CD8-positive, alpha-beta memory T cell (primary cell): ENCODE measurements at places on chromosomes 6 and 20.

GRCh38 chr20:2696646-2697045 is 4.1 kb downstream of the EBF4 start:
- no peak overlapping the region for H3K4me3 ChIP-seq
- H3K4me1 ChIP-seq = peaks cover 5% of the 10 kb centered on the region
- H3K36me3 ChIP-seq = no peaks in the 10 kb centered on the region

- no peak overlapping the region for H3K4me3 ChIP-seq
- H3K36me3 ChIP-seq = no peaks in the 10 kb centered on the region
These were observed 2.3 kb upstream of the TUBB1 start for GRCh38 chr20:59016795-59017492.

- no peak overlapping the region for H3K4me3 ChIP-seq
- no peaks in the 10 kb centered on the region for H3K4me1 ChIP-seq
- no peaks in the 10 kb centered on the region for H3K27me3 ChIP-seq
- no peak overlapping the region for H3K27ac ChIP-seq
- DNase-seq = no peak
These were observed 249.0 kb upstream of the OPRM1 start for GRCh38 chr6:153790048-153790447.

DNA sequence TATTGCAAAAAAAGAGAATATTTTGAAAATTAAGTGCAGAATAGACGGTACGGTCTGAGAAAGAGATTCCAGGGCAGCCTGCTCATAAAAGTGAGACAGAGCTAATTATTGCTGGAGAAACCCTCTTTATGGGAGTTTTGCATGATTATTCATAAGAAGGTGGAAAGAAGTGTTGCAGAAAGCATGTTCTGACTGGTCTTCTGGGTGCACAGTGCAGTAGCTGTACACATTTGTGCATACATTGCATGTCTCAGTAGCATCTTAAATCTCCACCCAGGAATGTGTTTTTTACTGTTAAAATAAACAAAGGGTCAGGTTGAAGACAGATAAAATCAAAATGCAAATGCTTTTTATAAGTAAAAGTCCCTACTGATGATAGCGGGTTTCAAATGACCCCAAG is 1813.6 kb upstream of the DEFB115 start:
- no peak overlapping the region for H3K27ac ChIP-seq
- no peaks in the 10 kb centered on the region for H3K36me3 ChIP-seq
- H3K27me3 ChIP-seq = no peaks in the 10 kb centered on the region
- H3K4me3 ChIP-seq = no peak overlapping the region
- DNase-seq = no peak

DNA sequence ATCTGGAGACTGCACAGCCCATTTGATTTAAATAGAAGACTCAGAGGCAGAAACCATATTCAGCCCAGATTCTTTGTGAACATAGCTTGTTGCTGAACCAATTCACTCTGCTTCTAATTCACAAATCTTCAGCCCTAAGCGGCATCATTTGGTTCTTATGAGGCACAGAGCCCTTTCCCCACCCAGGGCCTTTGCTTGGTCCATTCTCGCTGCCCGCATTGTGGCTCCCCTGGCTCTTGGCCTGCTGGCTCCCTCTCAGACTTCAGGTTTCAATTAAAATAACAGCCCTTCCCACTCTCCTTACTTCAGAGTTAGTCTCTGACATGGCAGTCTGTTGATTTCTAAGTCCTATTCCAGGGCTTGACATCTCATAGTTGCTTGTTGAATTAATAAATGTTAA is 9.4 kb upstream of the TMEM14A start:
- H3K4me3 ChIP-seq = no peak overlapping the region
- peaks cover 4% of the 10 kb centered on the region for H3K4me1 ChIP-seq
- no peaks in the 10 kb centered on the region for H3K27me3 ChIP-seq
- DNase-seq = no peak

- H3K4me1 ChIP-seq = no peaks in the 10 kb centered on the region
- no peak for DNase-seq
- no peaks in the 10 kb centered on the region for H3K36me3 ChIP-seq
These were observed 105.9 kb upstream of the ENPP5 start for GRCh38 chr6:46276576-46277142.

DNA sequence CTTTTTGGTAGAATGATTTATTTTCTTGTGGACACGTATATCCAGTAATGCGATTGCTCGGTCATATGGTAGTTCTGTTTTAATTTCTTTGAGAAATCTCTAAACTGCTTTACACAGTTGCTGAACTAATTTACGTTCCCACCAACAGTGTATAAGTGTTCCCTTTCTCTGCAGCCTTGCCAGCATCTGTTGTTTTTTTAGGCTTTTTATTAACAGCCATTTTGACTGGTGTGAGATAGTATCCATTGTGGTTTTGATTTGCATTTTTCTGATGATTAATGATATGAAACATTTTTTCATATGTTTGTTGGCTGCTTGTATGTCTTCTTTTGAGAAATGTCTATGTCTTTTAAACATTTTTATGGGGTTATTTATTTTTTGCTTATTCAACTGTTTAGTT is 196.7 kb downstream of the MOXD1 start:
- H3K4me1 ChIP-seq = no peaks in the 10 kb centered on the region
- no peak overlapping the region for H3K27ac ChIP-seq
- H3K4me3 ChIP-seq = no peak overlapping the region
- no peaks in the 10 kb centered on the region for H3K27me3 ChIP-seq
- no peaks in the 10 kb centered on the region for H3K36me3 ChIP-seq

- no peaks in the 10 kb centered on the region for H3K27me3 ChIP-seq
- H3K27ac ChIP-seq = no peak overlapping the region
- H3K36me3 ChIP-seq = no peaks in the 10 kb centered on the region
These were observed 144.9 kb downstream of the WDR27 start for GRCh38 chr6:169556758-169557548.

DNA sequence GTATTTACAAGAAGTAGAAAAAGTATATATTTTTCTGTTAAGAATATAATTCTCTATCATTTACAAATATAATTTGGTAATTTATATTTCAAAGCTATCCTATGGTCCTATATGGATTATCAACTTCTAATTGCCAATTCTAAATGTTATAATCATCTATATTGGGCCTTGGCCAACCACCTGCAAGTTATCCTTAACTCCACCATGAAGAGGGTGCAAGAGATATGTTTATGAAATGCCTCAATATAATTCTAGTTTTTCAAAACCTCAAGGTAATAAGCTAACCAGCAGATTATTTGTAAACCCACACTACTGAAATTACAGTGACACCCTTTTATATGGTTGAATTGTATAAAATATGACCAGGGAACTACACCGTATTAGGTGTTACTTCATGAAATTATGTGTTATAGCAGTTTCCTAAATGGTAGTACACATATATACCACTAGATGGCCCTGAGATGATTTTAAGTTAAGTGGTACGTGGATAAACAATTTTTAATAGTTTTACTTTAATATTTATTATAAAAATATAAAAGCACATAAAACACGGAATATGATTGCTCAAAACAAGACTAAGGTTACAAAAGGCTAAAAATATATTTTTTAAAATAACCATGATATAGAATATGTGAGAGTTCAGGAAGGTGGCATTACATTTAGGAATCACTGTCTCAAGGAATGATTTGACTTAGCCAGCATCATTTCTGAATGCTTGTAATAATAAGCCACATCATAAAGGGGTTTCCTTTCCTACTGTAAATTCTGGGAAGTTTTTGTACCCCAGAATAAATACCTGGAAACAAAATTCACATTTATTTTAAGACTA is 9.8 kb upstream of the PNISR start:
- peaks cover 5% of the 10 kb centered on the region for H3K36me3 ChIP-seq
- H3K4me1 ChIP-seq = no peaks in the 10 kb centered on the region
- H3K4me3 ChIP-seq = no peak overlapping the region
- H3K27ac ChIP-seq = no peak overlapping the region

DNA sequence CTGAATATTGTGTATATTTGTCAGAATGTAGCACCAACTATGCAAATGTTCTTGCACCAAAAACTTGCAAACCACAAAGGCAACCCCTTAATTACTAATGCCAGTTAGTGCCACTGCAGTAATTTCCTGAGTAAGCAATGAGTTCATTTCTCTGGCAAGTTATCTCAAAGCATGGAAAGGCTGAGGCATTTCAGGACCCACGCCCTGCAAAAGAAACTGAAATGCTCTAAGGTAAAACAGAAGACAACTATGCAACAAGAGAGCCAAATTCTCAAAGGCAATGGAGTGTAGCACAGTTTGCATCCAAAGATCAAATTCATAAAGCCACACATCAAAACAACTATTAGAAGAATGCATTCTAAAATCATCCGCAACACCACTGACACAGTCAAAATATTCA is 994.4 kb downstream of the EYS start:
- H3K4me1 ChIP-seq = no peaks in the 10 kb centered on the region
- H3K27ac ChIP-seq = no peak overlapping the region
- no peaks in the 10 kb centered on the region for H3K27me3 ChIP-seq
- no peaks in the 10 kb centered on the region for H3K36me3 ChIP-seq

DNA sequence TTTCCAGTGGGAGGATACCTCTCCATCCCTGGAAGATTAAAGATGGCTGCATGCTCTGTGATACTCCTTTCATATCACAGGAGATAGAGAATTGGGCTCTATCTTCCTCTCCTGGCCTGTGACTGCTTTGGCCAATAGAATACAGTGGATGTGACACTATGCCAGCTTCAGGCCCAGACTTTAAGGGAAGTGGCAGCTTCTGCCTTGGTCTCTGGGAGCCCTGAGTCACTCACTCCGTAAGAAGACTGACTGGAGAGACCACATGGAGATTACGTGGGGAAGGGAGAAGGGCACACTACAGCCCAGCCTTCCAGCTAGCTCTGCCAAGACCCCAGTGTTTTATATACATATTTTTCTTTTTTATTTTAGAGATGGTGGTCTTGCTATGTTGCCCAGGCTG is 10.4 kb upstream of the MMP9 start:
- H3K27ac ChIP-seq = no peak overlapping the region
- H3K27me3 ChIP-seq = no peaks in the 10 kb centered on the region
- H3K36me3 ChIP-seq = no peaks in the 10 kb centered on the region
- peaks cover 52% of the 10 kb centered on the region for H3K4me1 ChIP-seq
- H3K4me3 ChIP-seq = no peak overlapping the region
- no peak for DNase-seq

GRCh38 chr20:7137395-7138151 is 370.1 kb downstream of the BMP2 start:
- no peak overlapping the region for H3K27ac ChIP-seq
- H3K4me1 ChIP-seq = no peaks in the 10 kb centered on the region
- H3K27me3 ChIP-seq = no peaks in the 10 kb centered on the region
- no peaks in the 10 kb centered on the region for H3K36me3 ChIP-seq
- H3K4me3 ChIP-seq = no peak overlapping the region

DNA sequence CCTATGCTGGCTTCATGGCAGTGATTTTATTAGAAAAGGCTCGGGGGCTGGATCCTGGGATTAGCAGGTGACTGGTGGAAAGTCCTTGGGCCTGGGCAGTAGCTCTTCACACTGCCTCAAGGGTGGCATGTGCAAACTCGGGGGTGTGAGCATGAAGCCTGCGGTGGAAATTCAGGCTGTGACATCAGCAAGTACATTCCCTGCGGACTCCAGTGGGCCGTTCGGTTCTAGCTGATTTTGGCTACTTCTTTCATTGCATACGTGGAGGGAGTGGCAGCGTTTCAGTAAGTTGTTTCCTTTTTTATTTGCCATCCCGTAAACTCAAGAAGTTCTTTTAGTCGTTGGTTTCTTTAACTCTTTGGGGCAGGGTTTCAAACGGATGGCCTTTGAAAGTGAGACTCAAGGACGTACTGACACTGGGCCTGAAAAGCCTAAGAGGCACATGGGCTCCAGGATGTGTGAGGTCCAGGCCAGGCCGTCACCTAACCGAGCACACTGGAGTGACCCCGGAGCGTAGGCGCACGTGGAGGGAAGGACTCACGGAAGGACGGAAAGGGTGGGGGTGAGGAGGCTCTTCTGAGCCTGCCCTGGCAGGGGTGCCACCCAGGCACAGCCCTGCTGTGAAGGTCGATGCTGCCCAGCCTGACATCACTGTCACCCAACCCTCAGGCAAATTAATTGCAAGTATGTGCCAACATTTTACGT is 104.0 kb upstream of the FRMD1 start:
- peaks cover 3% of the 10 kb centered on the region for H3K27me3 ChIP-seq
- no peak overlapping the region for H3K4me3 ChIP-seq
- no peaks in the 10 kb centered on the region for H3K36me3 ChIP-seq
- H3K4me1 ChIP-seq = no peaks in the 10 kb centered on the region
- no peak for DNase-seq

- DNase-seq = no peak
- H3K36me3 ChIP-seq = no peaks in the 10 kb centered on the region
- no peak overlapping the region for H3K4me3 ChIP-seq
- H3K4me1 ChIP-seq = no peaks in the 10 kb centered on the region
- H3K27me3 ChIP-seq = no peaks in the 10 kb centered on the region
These were observed 265.3 kb downstream of the UST start for GRCh38 chr6:149012040-149012545.

- H3K27ac ChIP-seq = no peak overlapping the region
- H3K4me3 ChIP-seq = no peak overlapping the region
- H3K27me3 ChIP-seq = no peaks in the 10 kb centered on the region
- DNase-seq = no peak
- no peaks in the 10 kb centered on the region for H3K4me1 ChIP-seq
These were observed 42.0 kb downstream of the HLA-DRB5 start for GRCh38 chr6:32488083-32488482.

DNA sequence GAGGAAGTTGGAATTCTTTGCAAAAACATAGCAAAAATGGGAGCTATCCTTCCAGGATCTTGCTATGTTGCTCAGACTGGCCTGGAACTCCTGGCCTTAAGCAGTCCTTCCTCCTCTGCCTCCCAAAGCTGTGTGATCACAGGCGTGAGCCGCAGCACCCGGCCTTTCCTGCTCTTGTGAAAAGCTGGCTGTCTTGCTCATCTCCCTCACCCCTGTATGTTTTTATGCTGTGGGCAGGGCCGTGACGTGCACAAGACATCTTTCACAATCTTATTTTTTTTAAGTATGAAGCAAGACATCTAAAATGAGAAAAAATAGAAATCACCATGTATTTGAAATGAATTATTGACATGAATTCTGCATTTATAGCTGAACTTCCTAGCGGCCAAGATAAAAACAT is 110.4 kb downstream of the SAMD5 start:
- no peak overlapping the region for H3K27ac ChIP-seq
- H3K36me3 ChIP-seq = no peaks in the 10 kb centered on the region
- H3K4me1 ChIP-seq = no peaks in the 10 kb centered on the region
- no peaks in the 10 kb centered on the region for H3K27me3 ChIP-seq
- H3K4me3 ChIP-seq = no peak overlapping the region
- no peak for DNase-seq
